GM19239 (cell line): ENCODE measurements at places on chromosomes 16 and 17.

DNA sequence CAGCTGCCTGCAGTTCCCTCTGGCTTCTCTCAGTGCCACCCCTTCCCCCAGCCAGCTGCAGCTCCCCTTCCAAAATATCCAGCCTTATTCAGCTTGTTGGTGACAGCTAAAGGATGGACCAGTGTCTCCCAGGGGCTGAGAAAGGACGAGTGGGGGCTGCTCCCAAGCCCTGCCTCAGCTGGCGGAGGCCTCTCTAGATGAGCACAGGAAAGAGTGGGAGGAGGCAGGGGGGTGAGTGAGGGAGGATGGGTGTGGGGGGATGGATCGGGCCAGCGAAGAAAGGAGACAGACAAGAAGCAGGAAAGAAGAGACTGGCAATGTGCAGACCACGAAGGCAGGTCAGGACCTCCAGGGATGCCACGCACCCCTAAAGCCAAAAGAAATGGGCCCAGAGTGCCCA, 17.5 kb downstream of the PIPOX start:
- no peak for DNase-seq

DNA sequence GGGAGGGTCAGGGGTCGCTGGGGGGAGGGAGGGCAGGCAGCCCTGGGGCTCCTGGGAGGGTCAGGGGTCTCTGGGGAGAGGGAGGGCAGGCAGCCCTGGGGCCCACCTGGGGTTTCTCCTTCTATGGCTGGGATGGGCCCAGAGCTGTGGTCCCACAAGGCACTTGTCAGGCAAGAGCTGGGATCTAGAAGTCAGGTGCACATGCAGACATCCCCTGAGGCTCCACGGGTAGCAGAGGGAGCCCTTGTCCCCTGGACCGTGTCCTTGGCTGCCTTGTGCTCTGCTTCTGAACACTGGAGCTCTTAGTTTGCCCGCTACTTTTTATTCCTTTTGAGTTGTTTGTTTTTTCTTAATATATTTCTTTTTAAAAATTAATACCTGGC, 1.8 kb downstream of the TUBB3 start:
- DNase-seq: no peak

DNA sequence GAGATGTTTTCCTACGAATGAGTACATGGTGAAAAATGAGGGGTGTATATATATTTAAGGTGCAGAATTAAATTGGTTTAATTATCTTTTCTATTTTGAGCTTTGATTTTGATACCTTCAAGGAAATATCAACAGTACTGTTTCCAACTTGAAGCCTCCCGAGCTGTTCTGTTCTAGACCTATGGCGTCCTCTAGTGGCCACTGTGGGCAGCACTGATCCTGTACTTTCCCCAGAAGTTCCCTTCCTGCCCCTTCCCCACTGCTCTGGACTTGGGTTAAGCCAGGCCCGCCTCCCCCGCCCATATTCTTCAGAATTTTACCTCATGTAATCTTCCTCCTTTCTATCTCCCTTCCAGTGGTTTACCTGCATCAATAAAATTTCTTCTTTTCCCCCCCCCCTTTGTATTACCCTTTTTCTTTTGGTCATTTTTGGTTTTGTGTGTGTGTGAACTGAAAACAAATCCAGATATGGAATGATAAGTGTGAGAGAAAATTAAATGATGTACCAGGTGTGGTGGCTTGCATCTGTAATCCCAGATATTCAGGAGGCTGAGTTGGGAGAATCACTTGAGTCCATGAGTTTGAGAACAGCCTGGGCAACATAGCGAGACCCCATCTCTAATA, 1643.5 kb downstream of the TP53TG3F start:
- no peak for DNase-seq

DNA sequence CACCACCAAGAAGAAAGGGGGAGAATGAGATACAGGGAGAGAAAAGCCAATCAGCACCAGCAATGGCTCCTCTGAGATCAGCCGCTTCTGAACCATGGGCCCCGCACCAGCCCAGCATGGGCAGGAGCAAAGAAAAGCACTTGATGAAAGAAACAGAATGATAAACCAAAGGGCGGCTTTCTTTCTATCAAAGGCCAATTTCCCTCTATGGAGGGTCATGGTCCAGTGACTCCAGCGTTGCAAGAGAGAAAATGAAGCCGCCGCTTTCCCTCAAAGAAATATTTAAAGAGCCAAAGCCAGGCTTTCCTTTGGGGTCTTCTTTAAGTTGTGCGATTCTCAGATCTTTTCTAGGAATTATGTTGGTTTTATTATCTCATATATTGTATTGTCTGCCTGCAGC, 84.8 kb upstream of the CACNG5 start:
- no peak for DNase-seq

GRCh38 chr17:45794840-45795239, 10.7 kb downstream of the CRHR1 start:
- no peak for DNase-seq

DNA sequence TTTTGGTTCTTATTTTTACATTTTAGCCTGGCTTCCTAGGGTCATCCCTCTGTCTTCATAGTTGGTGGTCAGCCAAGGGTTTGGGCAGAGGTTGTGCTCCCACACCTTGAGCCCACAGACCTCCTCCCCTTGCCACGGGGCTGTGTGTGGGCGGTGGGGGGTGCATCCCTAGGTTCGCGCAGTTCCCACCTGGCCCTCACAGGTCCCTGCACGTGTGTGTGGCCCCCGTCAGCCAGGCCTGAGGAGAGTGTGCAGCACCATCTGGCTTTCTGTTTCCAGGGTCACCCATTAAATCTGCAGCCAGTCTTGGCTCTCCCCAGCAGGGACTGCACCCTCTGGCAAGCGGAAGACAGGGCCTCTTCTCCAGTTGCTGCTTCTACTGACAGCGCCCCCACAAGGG, 13.6 kb upstream of the OGFOD3 start:
- DNase-seq: no peak

GRCh38 chr17:4215882-4216570, 47.8 kb downstream of the ANKFY1 start:
- DNase-seq: no peak

GRCh38 chr17:57588086-57588485, 157.0 kb downstream of the CCDC182 start:
- no peak for DNase-seq

GRCh38 chr16:73033271-73033998, 14.5 kb downstream of the ZFHX3 start:
- DNase-seq: no peak

DNA sequence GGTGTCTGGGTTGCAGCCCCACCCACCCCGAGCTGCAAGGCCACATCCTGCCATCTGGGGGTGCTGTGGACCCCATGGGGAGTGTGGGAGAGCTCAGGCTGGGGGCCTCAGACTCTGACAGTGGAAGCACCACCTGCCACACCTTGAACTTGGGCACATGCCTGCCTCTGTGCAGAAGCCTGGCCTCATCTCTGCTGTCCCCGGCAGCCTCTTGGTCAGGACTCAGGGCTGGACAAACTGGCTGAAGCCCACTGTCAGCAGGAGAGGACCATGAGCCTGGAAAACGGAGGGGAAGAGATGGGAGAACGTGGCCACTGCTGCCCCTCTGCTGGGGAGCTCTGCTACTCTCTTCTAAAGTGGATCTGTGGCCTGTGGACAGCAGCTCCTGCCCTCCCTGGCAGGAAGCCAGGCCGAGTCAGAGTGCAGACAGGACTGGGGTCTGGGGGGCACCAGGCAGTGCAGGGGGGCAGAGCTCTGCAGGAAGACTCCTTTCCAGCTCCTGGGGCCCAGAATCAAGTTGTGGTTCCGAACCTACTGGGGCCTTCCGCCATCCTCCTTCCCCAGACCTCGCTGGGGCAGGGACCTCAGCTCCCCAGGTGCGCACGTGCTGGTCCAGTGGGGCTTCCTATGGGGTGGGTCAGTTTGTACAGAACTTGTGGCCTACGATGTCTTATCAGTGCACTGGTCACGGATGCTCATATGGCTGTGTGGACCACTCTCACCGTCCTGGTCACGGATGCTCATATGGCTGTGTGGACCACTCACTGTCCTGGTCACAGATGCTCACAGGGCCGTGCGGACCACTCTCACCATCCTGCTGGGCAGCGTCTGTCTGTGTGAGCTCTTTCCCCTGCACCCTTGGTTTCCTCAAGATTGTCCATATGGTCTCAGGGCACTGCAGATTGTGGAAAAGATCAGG, 207.7 kb downstream of the LAT start:
- no peak for DNase-seq

- DNase-seq: peak; percentile 14
These were observed 514 bp downstream of the UBFD1 start for GRCh38 chr16:23557779-23558702.

DNA sequence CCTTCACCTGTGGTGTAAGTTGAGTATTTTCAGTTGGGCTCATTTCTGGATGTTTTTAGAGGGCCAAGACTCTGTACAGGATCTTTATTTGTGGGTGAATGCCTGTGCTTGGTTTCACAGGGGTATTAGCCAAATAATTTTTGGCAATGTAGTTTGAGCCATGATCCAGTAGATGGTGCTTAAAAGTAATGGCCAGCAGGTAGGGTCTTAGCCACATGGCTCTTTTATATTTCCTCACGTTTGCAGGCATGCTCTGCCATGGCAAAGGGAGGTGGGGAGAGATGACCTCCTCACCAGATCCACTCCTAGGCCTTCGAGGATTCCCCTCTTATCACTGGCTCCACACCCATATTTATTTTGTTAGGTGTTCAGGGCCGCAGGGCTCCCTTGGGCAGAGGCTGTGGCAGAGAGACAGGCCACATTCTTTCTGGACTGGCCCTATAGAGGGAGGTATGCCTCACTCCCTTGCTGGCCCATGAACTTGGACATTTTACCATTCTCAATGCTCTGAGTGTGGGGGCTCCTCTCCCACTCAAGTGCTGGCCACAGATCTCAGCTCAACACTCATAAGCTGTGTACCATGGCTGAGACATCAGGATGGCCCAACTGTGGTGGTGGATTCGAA, 417.1 kb downstream of the XYLT1 start:
- DNase-seq: no peak

- DNase-seq: no peak
These were observed 23.5 kb downstream of the LGALS3BP start for GRCh38 chr17:78956254-78956653.

- DNase-seq: no peak
These were observed 101.3 kb downstream of the NOG start for GRCh38 chr17:56694825-56695224.

DNA sequence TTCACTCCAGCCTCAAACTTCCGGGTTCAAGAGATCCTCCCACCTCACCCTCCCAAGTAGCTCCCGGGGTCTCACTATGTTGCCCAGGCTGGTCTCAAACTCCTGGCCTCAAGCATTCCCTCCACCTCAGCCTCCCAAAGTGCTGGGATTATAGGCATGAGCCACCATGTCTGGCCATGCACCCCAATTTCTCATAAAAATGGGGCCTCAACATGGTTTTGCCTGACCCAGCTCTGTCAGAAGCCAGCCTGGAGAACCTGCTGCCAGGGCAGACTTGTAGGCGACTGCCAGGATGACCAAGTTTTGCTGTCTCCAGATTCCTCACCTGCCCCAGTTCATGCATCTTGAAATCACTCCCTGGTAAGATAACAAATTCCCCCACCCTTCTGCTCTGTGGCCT, 82.9 kb downstream of the AIPL1 start:
- DNase-seq: no peak

DNA sequence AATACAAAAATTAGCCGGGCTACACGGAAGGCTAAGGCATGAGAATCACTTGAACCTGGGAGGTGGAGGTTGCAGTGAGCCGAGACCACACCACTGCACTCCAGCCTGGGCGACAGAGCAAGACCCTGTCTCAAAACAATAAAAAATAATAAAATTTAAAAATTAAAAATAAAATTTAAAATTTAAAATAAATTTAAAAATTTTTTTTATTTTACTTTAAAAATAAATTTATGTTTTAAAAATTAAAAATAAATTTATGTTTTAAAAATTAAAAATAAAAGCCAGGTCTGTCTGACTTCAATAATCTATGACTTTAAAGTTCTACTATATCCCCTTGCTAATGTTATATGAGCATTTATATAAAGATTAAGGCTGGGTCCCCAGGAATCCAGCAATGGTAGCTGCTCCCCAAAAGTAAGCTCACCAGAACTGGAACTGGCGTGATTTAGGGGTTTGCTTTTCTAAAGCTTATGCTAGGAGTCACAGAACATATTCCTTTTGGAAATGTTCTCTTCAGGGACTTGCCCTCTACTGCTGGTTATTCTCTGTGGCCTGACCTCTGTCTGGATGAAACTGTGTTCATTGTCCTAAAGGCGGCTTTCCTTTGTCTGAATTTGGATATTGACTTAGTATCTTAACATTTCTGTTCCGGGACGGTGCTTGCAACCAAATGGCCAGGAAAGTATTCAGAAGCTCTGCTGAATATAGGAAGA, 140.2 kb upstream of the NOL11 start:
- DNase-seq: no peak

GRCh38 chr16:50213939-50214519, 52.3 kb upstream of the ADCY7 start:
- no peak for DNase-seq

DNA sequence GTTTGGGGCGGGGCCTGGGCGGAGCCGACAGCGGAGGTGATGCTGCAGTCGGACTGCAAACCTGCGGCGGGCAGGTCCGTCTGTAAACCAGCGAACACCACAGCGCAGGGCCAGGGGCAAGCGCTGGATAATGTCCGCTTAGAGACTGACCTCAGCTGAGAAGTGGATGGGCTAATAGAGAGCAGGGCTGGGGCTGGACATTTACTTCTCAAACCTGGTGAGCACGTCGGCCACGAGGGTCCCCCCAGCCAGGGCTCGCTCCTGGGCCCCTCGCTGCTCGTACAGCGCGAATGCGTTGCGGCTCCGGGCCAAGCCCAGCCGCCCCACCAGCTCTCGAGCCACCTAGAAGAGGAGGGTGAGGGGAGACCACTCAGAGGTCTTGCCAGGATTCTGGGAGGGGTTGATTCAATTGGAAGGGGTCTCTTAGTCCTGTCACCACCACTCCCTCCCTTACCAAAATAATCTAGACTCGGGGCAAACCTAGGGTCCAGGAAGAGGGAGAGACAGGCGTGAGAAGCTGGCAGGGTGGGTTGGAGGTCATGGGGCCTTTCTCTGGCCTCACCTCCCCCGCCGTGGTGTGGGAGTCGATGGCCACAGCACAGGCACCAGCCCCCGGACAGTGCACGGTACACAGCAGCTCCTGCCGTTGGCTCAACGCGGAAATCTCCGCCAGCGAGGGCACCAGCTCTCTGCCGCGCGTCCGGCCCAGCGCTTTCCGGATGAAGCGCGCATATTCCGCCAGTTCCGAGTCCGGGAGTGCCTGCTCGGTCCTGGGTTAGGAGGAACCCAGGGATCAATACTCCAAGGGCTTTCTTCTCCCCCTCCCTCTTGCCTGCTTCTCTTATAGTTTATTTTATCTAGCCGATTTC, 5.8 kb downstream of the PLEKHH3 start:
- DNase-seq: no peak

GRCh38 chr16:89042711-89043551, 50.7 kb upstream of the ACSF3 start:
- no peak for DNase-seq

GRCh38 chr17:59751955-59752413, 44.5 kb downstream of the VMP1 start:
- DNase-seq: no peak

GRCh38 chr17:80184423-80184714, 14.5 kb downstream of the CARD14 start:
- no peak for DNase-seq

DNA sequence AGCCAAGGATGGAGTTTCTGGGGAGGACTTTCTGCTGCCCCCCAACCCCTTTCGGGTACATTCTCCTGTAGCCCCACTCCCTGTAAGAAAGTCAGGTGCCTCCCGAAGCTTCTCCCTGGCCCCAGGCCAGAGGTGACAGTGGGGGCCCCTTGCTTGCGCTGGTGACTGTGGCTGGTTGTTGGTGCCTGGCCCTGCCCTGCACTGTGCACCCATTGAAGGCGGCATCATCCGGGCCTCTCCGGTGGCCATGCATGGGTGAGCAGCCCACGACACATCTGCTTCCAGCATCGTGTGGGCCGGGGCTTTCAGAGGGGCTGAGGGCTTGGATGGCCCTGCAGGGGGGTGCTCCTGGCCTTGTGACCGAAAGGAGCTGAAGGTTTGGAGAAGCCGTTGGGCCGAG, 297.0 kb downstream of the SEC14L1 start:
- no peak for DNase-seq
